Fibroblast of lung (primary cell): ENCODE measurements at places on chromosomes 4 and X. TPM values are rescaled to one million over a fixed set of nuclear protein-coding genes. Genes with fewer than 3 reads are reported as not detected.

The EVC2 gene
- 15.9 and 16.5 TPM in 2 replicates for total RNA-seq

The UBA6 gene
- 74.2 and 90.0 TPM in 2 replicates for total RNA-seq

The POU4F2 gene
- total RNA-seq, result not detected in 2 replicates

The NAT8L gene
- 0.17 and 0.26 TPM in 2 replicates for total RNA-seq
